Peyer's patch (tissue), 4 donors: ENCODE measurements at places on chromosomes 5 and 9. TPM values are rescaled to one million over a fixed set of nuclear protein-coding genes. Genes with fewer than 3 reads are reported as not detected.

DNA sequence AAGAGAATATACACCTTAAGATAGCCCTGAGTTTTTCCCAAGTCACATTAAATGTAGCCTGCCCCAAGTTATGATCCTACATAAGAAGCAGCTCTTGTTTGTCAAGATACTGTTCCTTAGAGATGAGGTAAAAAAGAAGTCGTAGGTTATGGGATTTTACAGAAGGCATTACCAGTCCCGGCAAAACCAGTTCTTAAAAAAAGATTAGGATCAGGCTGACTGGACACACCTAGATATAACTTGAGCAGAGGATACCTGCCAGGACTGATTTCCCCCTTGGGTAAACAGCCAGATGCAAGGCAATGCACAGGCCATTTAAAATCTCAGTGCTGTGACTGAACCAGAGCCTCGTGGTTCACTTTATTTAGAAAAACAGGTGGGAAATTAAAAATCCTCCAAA lies 14.1 kb upstream of the SEMA5A start:
- H3K36me3 ChIP-seq = no peaks in the 10 kb centered on the region
- DNase-seq = no peak
- no peaks in the 10 kb centered on the region for H3K27me3 ChIP-seq
- peaks cover 6% of the 10 kb centered on the region for H3K4me1 ChIP-seq

The ADAMTSL1 gene
- 8.3 TPM for total RNA-seq

The CDC20B gene
- not detected for total RNA-seq

The GFI1B gene
- total RNA-seq = 2.7 TPM

- H3K27me3 ChIP-seq = no peaks in the 10 kb centered on the region
- H3K4me3 ChIP-seq = no peak overlapping the region
- DNase-seq = no peak
- H3K27ac ChIP-seq = no peak overlapping the region
- peaks cover 23% of the 10 kb centered on the region for H3K4me1 ChIP-seq
Measured at GRCh38 chr5:149603920-149604319, 22.6 kb downstream of the ARHGEF37 start.
